Cortex of kidney (tissue), 1 donor: ENCODE measurements at places on chromosomes 11 and 22.

DNA sequence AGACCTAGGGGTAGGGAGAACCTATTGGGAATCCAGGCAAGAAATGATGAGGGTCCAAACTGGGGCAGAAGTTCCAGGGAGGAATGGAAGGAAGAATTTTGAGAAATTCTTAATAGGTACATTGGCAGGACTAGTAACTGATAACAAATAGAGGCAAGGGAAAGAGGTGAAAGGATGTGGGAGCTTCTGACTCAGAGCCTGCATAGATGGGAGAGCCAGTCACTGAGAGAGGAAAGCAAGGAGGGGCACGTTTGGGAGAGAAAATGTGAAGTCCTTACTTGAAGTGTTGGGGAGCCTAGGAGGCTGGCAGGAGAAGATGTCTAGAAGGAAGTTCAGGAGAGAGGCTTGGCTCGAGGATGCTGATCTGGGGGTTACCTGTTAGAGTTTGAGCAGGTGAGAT is 104.6 kb upstream of the NCAM1 start:
- DNase-seq, result no peak

DNA sequence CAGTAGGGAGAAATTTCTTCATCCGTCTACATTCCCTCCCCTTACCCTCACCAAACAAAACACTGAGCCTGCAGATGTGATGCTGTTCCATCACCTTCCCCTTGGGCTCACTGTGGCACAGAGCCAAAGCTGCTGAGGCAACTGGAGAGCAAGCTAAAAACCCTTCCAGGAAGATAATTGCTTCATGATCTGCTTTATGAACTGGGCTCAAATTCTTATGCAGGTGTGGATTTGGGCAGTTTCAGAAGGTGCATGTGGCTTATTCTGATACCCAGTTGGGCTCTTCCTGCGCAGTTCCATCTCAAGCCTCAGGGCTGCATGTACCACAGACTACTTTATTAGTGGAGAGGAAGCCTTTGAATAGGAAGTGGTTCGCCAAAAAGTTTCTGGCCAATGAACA is 58.3 kb downstream of the AAMDC start:
- DNase-seq, result no peak

GRCh38 chr22:35470903-35471321 is 69.7 kb upstream of the RASD2 start:
- no peak for DNase-seq

DNA sequence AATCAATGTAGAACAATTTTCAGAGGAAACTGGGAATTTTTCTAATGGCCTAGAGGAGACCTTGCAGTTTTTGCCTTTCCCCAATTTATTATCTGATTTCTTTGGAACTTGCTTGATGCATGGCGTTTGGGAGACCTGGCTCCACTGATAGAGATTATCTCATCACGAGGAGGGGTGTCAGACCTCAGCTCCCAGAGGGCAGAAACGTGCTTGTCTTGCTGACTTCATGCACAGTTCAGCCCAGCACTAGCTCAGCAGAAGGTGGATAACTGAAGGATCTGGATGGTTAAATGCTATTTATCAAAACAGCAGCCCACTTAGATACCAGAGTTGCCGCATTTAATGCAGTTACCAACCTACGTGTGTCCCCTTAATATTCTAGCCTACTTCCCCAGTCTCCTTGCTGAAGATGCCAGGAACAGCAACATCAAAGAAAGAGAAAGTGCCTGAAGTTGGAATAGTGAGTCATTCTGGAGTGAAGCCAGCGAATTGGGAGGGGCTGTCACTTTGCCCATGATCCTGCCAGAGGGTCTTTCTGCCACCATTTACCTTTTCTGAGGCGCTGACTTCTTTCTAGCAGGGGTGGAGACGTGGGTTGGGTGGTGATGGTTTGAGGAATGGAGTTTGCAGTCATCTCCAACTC is 133.5 kb upstream of the CADM1 start:
- DNase-seq, result no peak

- no peak for DNase-seq
Observed at GRCh38 chr11:8070417-8071115, 10.4 kb upstream of the TUB start.

- no peak for DNase-seq
Observed at GRCh38 chr11:117807482-117808327, 10.7 kb upstream of the DSCAML1 start.

- DNase-seq, result no peak
Observed at GRCh38 chr22:41934284-41935014, 7.8 kb upstream of the TNFRSF13C start.

DNA sequence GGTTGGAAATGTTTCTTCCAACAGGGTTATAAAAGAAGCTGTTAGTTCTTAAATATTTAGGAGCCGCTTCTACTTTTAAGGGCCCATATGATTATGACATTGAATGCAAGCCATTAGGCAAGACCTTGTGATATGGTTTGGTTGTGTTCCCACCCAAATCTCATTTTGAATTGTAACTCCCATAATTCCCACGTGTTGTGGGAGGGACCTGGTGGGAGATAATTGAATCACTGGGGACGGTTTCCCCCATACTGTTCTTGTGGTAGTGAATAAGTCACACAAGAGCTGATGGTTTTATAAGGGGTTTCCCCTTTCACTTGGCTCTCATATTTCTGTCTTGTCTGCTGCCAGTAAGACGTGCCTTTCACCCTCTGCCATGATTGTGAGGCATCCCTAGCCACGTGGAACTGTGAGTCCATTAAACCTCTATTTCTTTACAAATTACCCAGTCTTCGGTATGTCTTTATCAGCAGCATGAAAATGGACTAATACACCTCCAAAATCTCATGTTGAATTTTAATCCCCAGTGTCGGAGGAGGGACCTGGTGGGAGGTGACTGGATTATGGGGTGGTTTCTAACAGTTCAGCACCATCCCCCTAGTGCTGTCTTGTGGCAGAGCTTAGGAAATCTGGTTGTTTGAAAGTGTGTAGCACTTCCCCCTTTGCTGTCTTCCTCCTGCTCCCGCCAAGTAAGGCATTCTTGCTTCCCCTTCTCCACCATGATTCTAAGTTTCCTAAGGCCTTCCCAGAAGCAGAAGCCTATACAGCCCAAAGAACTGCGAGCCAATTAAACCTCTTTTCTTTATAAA is 4.3 kb downstream of the CD59 start:
- DNase-seq, result no peak

DNA sequence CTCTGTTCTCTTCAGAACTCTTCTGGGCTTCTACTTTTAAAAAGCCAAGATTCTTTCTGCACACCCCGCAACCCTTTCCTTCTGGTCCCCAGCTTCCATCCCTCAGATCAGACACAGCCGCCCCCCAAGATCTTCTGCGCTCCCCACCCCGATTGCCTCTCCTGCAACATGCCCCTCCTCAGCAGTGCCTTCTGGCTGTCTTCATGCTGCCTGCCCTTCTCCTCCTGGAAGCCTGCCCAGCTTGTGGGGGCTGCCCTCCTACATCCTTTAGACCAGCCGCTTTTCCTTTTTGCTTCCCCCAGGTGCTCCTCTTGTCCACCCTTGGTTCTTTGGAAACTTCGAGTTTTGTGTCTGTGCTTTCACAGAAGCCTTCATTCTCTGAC is 144.2 kb downstream of the FEZ1 start:
- DNase-seq, result no peak

DNA sequence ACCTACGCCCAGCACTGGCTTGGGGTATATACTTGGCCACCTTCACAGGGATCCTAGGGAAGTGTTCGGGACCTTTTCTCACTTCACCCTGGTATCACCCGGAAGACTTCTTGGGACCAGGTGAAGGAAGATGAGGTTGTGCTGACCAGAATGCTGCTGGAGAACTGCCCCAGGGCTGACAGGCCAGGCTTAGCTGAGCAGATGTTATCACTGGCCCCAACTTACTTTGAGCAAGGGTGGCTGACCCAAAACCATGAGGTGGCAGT is 4.5 kb downstream of the FTH1 start:
- DNase-seq, result no peak

- DNase-seq, result no peak
Observed at GRCh38 chr22:44623771-44624510, 78.1 kb upstream of the PRR5 start.

GRCh38 chr22:50171965-50172421 is 1.5 kb downstream of the PANX2 start:
- DNase-seq, result no peak

DNA sequence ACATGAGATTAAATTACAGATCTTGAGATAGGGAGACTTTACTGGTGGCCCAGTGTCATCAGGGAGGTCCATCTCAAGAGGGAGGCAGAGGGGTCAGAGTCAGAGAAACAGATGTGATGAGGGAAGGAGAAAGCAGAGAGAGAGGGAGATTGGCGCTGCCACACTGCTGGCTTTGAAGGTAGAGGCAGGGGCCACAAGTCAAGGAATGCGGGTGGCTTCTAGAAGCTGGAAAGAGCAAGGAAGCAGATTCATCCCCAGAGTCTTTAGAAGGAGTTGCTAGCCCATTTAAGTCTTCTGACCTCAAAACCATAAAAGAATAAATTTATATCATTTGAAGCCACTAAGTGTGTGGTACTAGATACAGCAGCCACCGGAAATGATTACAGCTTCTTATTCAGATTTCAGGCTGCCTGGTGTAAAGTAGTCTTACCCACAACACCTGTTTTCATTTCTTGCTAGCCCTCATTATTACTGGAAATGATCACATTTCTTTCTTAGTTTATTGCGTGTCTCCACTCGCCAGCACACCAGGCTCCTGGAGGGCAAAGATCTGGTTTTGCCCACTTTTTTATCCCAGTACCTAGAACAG is 12.6 kb upstream of the SERPINH1 start:
- DNase-seq, result no peak

DNA sequence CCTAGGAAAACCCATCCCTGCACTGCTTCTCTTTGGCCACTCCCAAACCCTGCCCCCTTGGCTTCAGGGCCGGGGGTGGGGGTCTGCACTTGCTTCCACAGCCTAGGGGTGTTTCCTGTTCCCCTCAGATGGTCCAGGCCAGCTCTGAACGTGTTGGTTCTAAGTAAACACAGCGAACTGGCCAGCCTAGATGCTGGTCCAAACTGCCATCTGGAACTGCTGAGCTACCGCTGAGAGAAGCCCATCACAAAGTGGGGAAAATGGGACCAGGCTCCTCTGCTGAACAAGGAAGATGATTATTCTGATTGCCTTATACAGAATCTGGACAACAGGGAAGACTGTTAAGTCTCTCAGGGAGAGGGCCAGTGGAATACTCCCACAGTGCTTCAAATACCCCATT is 23.5 kb upstream of the YPEL1 start:
- DNase-seq, result no peak

DNA sequence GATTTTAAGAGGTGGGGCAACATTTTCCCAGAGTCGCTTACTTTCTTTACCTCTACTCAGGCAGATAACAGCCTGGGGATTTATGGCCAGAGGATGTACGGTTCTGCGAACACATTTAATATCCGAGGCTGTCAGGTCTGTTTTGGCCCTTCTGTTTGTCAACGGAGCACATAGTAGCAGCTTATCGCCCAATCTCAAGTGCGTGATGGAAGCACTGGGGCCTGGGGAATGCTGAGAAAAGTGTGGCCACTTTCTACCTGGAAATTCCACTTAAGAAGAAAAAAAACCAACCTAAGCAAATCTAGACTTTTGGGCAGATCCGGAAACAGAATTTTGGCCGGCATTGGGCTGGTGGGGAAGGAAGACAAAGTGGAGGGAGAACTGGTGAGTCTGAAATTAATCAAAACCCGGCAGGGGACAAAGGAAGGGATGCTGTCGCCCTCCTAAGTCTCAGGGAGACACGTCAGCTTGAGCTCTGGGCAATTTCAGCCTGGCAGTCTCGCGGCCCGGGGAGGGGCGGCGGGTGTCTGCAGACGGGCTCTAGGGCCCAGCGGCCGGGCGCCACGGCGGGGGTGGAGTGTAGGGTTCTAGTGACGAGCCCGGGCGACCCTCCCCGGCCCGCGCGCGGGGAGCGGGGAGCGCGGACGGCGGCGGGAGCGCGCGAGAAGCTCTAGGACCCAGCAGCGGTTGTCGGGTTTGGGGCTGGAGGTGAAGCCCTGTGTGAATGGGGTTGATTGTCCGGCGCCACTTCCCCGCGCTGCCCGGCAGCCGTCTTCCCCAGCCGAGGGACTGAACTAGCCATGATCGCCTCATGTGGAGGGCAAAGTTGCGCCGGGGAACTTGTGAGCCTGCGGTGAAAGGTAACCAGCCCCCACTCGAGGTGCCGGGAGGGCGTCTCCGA is at the start of gene AMOTL1:
AMOTL1 (plus strand) TSS at position 656 of the 901 bp plus-strand sequence; CDS start at position 812, 156 bp downstream.
- DNase-seq, result no peak

- DNase-seq, result no peak
Observed at GRCh38 chr22:41481131-41481830, 12.4 kb downstream of the ACO2 start.

DNA sequence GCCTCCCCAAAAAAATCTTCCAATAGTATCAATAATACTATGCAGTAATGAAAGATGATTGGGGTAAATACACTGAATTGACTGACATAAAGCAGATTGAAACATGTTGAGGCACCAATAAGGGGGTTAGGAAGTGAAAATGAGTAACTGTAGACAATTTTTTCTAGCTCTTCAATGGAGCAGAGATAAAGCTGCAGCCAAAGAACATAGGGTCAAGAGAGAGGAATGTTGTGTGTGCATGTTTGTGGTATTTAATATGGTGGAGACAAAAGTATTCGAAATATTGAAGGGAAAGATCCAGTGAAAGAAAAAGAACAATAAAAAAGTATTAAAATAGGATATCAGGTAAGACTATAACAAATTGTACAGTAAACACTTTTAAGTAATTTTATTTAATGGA is 450.0 kb upstream of the CCDC179 start:
- no peak for DNase-seq

DNA sequence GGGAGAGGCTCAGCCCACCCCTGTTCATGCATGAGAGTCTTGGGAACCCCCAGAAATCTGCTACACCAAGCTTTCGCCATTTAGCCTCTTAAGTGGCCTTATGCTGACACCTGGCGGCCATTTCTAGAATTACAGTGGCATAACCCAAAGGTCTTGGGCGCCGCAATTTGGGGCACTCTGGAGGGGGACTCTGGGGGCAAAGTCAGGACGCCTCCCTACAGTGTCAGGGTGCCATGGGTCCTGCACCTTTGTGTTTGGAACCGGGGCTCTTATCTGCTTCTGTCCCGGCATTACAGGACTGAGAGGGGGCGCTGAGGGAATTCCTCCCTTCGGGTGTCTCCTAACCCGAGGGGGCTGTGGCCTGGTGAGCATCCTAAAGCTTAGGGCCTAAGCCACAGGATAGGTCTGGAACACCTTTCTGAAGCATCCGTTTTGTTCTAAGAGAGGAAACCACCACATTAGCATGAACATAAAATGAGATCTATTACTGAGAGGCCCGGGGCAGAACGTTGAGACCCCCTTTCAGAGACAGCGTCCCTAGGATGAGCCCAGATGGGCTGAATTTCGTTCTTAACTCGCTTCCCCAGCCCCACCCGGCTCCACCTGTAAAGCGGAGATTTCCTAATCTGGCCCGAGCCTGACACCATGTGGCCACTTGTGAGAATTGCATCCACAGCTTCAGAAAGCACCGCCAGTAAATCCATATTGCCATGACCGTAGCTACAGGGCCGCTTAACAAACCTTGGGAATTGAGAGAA is 9.3 kb downstream of the INS start:
- no peak for DNase-seq
